ENCODE measurements at places on chromosomes 16 and 17. TPM values are rescaled to one million over a fixed set of nuclear protein-coding genes. Genes with fewer than 3 reads are reported as not detected.

DNA sequence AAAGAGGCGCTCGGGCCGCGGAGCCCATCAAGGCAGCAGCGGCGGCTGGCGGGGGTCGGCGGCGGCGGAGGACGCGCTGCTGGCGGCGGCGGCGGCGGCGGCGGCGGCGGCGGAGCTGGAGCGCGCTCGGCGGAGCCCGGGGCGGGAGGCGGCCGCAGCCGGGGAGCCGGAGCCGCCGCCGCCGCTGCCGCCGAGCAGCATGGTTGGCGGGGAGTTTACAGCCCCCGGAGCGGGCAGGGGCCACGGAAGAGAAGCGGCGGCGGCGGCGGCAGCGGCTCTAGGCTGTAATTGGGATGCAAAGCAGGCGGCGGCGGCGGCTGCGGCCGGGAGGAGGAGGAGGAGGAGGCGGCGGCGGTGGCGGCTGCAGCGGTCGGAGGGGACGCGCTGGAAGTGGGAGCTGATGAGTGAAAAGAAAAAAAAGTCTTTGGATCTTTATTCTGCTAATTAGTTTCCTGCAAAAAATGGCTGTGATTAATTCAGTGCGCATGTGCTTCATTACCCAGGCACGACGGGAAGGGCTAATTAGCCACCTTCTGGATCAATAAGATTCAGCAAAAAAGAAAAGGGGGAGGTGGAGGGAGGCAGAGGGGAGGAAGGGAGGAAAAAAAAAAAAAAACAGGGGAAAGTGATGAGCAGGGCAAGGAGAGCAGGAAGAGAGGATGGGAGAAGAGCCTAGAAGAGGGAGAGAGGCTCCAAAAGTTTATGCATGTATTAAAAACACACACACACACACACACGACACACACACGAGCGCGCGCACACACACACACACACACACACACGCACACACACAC, 10.9 kb upstream of the ZFHX3 start:
- peak; percentile 74 for DNase-seq

DNA sequence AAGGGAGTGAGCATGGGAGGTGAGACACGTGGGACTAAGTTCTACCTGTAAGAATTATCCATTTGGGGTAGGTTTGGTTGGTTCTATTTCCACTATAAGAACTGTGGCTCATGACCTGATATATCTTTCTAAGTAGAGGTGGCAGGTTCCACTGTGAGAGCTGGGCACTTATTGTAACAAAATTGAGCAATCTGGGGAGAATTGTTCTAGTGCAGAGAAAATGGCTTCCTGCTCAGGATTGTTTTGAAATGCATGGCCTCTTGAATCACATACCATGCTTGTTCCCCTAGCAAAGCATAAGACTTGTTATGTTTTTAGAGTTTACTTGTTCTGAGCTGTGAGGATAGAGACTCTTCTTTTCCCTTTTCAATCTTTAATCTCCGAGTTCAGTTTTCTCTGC, 125.9 kb downstream of the MAP2K6 start:
- no peak for DNase-seq

GRCh38 chr16:17002565-17002964, 468.2 kb downstream of the XYLT1 start:
- DNase-seq: no peak

- no peak for DNase-seq
Measured at GRCh38 chr16:14576532-14576931, 53.5 kb downstream of the PARN start.

- no peak for DNase-seq
Measured at GRCh38 chr17:62899361-62899760, 66.7 kb upstream of the TANC2 start.

- DNase-seq: no peak
Measured at GRCh38 chr17:8822401-8823035, 23.4 kb upstream of the MFSD6L start.

- no peak for DNase-seq
Measured at GRCh38 chr16:56923481-56924091, 8.4 kb upstream of the HERPUD1 start.

GRCh38 chr17:46872421-46872820, 21.0 kb downstream of the WNT9B start:
- no peak for DNase-seq

DNA sequence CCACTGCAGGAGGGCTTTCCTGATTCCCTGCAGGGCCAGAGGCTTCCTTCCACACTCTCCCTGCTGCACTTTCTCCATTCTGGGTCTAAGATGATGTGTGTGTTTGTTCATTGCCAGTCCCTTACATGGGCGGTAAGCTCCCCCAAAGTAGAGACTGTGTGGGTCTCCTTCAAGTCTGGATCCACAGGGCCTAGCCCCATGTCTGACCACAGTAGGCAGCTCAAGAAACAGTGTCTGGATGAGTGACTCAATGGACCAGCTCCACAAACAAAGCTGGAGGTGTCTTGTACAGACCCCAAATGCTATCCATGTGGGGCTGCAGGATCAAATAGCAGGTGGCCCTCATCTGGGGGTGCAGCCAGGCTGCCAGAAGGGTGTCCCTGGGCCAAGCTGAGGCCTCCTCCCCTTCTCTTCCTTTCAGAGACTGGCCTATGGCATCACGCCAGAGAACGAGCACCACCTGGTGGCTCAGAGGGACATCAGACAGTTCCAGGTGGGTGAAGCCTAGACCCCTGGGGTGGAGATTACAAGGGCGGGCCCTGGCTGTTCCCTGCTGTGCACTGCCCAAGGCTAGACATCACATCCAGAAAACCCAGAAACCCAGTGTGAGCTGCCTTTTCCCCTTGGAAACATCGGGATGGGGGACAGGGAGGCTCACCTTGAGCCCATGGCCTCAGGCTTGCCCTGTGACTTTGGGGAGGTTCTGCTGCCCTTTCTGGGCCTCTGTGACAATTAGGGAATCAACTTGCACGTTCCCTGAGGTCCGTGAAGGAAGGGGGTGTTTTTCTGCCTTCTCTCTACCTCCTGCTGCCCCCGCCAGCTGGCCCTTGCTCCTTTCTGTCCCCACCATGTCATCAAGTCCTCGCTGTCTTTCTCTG, 45.9 kb downstream of the SLC6A2 start:
- DNase-seq: peak; percentile 31

CCR7 gene
- total RNA-seq: 0.07 TPM

EXOC3L1 gene
- total RNA-seq: 1.1 TPM

SEPTIN12 gene
- not detected for total RNA-seq

PTX4 gene
- not detected for total RNA-seq

TRPV3 gene
- 0.02 TPM for total RNA-seq

NOB1 gene
- total RNA-seq: 42.5 TPM

ABCC12 gene
- total RNA-seq: not detected

COG8 gene
- 79.0 TPM for total RNA-seq
